ENCODE measurements at places on chromosomes 5 and 9. TPM values are rescaled to one million over a fixed set of nuclear protein-coding genes. Genes with fewer than 3 reads are reported as not detected.

DNA sequence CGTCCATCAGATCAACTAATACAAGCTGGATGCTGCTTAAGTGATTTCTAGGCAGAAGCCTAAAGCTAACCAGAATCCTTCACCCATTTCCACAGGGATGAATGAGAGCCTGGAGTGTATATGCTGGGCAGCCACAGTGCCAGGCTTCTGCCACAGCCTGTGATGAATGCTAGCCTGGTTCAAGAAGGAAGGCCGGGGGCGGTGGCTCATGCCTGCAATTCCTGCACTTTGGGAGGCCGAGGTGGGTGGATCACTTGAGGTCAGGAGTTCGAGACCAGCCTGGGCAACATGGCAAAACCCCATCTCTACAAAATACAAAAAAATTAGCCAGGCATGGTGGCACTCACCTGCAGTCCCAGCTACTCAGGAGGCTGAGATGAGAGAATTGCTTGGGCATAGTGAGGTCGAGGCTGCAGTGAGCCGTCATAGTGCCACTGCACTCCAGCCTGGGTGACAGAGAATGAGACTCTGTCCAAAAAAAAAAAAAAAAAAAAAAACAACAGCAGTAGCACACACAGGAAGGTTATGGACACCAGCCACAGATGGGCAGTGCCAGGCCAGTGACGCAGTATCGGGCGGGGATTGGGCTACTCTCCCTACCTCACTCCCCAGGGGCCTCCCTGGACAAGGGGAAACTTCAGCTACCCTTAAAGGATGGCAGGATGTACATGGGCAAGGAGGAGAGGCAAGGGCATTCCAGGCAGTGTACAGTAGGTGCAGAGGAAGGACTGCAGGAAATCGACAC is 23.1 kb upstream of the HMCN2 start:
- H3K27me3 ChIP-seq: no peaks in the 10 kb centered on the region
- no peak overlapping the region for H3K4me3 ChIP-seq
- DNase-seq: no peak
- H3K27ac ChIP-seq: no peak overlapping the region
- no peaks in the 10 kb centered on the region for H3K36me3 ChIP-seq
- H3K4me1 ChIP-seq: peaks cover 26% of the 10 kb centered on the region

DNA sequence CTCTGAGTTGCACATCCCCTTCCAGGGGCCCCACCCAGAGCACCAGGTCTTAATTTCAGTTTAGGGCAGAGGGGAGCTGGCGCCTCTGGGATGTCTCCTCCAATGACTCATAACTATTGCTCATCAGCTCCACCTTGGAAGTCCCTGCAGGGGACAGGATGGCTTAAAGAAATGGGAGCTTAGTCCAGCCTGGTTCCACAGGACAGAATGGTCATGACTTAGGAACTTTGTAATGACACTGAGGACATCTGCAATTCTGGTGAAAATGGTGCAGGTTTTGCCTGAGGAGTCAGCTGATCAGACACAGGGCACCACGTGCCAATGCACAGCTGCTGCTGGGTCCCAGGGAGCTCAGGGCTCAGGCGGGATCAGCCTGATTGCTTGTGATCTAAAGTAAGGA is 16.4 kb upstream of the PPP1R26 start:
- no peaks in the 10 kb centered on the region for H3K27me3 ChIP-seq
- no peaks in the 10 kb centered on the region for H3K36me3 ChIP-seq
- no peak overlapping the region for H3K4me3 ChIP-seq
- no peak for DNase-seq

GRCh38 chr9:69097923-69098593 is 62.5 kb downstream of the FXN start:
- H3K27me3 ChIP-seq: no peaks in the 10 kb centered on the region
- H3K4me1 ChIP-seq: no peaks in the 10 kb centered on the region
- H3K4me3 ChIP-seq: no peak overlapping the region
- DNase-seq: no peak
- H3K36me3 ChIP-seq: no peaks in the 10 kb centered on the region

- DNase-seq: no peak
- no peak overlapping the region for H3K27ac ChIP-seq
- H3K4me3 ChIP-seq: no peak overlapping the region
- H3K36me3 ChIP-seq: no peaks in the 10 kb centered on the region
Observed at GRCh38 chr5:4362411-4362810, 766.8 kb downstream of the IRX1 start.

The CARTPT gene
- not detected for total RNA-seq

Measured in activated CD4-positive, alpha-beta T cell treated with anti-CD3 and anti-CD28 coated beads, Interleukin-2, amount 10 ng/mL, durations not matched to agents 7 days and 5 days (primary cell).